ENCODE measurements at places on chromosomes 2 and 18.

- DNase-seq = no peak
These were observed 46.8 kb upstream of the NCK2 start for GRCh38 chr2:105697781-105698449.

GRCh38 chr18:28267276-28267675 is 90.3 kb upstream of the CDH2 start:
- DNase-seq = no peak

DNA sequence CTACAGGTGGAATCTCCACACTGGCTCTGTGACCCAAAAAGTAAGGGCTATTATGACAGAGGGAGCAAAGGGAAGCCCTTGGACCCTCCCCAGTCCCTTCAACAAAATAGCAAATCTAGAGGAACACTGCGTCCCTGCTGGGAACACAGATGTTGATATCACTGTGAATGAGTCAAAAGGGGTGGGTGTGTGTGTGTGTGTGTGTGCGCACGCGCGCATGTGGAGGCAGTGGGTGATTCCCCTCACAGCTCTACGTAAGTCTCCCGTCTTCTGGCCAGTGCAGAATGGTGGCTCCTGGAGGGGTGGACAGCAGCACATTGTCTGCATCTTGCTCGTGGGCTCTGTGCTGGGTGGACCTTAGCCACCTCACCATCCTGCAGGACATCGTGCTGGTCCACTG is 7.8 kb upstream of the C2orf72 start:
- no peak for DNase-seq

GRCh38 chr2:172376505-172377125 is 50.8 kb upstream of the ITGA6 start:
- DNase-seq = no peak

DNA sequence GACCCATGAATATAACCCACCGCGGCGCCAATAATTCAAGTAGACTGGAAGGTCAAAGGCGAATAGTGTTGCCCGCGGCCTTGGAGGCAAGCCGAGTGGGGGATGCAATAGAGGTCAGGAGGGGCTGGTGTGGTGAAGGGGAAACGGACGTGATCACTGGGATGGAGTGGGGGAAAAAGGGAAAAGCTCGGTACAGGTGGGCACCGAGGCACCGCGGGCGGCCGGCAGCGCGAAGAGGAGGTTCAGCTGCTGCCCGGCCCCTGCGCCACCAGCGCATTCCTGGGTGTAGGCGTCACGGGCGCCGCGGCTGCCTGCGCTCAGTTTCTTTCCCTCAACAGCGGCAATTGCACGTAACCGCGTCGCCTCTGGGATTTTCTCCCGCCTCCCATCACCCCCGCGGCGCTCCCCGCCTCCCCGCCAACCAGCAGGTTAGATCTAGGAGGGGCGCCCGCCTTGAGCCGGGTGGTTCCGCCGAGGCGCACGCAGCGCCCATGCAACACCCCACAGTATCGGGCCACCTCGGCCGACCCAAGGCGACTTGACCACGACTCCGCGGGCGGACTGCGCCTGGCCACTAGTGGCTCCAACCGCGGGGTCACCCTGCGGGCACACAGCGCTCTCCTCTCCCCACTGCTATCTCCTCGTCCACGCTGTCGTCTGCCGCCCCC is 1.5 kb downstream of the RND3 start:
- no peak for DNase-seq

GRCh38 chr2:174873471-174873870 is 109.2 kb upstream of the CHRNA1 start:
- DNase-seq = no peak

DNA sequence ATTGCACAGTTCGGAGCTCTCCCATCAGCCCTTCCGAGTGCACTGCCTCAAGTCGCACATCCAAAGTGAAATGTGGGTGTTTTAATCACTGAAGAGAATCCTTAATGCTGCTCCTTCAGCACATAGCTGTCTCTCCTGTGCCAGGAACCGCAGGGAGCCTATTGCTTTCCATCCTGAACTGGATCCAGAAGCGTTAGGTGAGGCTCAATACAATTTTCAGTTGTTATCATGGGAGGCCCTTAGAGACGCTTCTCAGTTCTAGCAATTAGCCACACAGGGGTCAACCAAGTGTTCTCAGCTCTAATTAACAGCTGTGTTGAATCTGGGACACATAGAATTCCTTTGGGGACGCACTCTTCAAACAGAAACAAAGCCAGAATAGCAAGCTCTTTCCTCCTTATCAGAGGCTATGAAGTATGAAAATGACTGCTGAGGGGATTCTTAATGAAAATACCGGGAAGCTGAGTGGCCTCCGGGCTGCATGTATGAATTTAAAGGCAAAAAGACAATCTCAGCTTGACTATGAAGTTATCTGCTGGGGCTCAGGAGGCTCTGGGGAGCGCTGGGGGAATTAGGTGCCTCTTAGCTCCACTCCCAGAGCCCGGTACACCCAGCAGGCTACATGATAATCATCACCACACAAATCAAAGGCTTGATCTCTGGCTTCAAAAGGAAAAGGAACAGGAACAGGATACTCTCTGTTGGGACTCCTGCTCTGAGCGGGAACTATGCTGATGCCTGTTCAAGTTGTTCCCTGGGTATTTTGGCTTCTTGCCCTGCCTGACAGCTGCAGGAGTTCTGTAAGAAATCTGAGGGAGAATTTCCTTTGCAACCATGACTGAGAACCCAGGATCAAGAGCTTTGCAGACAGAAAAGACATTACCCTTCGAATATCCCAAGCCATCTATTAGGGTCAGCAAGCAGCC is 55.4 kb upstream of the NCOA1 start:
- no peak for DNase-seq

GRCh38 chr2:119425620-119426395 is 5.8 kb upstream of the TMEM37 start:
- no peak for DNase-seq

- DNase-seq = no peak
These were observed 21.6 kb downstream of the EFEMP1 start for GRCh38 chr2:55901941-55902340.

GRCh38 chr2:143720095-143720664 is 591.0 kb downstream of the ARHGAP15 start:
- DNase-seq = no peak

GRCh38 chr2:176172007-176172894 is 15.1 kb downstream of the HOXD3 start:
- no peak for DNase-seq

DNA sequence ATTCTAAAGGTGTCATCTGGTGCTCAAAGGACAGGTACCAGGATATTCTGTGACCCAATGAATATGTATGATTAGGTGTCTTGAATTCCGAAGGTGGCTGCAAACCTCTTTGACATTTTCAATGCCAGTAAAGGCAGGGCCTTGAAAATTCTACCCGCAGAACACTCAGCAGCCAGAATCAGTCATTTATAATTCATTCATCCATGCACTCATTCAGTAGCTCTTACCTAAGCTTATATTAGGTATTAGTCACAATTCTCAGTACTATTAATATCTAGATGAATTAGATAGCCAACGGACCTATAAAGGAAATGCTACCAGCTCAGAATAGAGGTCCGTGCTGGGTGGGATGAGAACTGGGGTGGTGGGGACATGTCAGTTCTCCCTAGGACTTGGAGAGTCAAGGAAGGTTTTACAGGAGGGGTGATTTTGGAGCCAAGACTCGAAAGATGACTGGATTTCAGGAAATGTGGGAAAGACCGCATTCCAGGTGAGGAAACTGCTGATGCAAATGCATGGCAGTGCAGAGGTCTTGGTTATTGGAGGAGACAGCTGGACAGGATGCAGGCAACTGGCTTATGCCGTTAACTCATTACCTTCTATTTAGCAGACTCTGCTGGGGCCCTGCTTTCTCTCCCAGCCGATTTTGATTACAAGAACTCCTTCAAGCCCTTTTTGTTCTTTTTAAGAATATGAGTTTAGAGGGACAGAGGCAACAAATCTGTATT is 7.2 kb downstream of the TRIB2 start:
- DNase-seq = no peak

DNA sequence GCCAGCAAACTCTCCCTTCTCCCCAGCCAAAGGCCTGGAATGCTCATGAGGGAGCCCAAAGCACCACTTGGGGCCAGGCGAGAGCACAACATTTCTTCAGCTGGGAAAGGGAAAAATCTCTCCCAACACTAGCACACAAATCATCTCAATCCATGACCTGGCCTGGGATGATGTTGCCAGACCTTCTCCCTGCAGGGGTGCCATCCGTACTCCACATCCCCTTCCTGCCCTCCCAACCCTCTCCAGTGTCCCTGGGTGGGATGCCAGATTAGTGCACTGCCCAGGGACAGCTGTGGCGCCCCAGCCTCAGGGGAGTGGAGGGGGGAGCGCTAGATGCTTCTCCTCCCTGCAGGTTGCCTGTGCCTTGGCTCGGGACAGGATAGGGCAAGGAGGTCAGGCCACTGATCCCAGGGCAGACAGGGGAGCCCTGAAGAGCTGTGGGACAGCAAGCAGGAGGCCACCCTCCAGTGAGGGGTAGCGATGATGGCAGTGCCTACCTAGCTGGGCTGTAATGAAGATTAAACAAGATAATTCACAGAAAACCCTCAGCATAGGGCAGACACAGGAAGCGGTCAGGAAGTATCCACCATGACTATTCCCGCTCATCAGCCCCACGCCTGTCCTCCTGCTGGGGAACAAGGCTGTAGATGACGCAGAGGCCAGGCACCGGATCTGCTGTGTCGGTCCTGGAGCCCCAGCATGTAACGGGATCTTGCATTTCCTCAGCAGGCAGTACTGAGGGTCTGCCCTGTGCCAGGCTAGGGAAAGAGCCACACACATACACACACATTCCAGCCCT is 31.1 kb downstream of the SERTAD2 start:
- DNase-seq = no peak

DNA sequence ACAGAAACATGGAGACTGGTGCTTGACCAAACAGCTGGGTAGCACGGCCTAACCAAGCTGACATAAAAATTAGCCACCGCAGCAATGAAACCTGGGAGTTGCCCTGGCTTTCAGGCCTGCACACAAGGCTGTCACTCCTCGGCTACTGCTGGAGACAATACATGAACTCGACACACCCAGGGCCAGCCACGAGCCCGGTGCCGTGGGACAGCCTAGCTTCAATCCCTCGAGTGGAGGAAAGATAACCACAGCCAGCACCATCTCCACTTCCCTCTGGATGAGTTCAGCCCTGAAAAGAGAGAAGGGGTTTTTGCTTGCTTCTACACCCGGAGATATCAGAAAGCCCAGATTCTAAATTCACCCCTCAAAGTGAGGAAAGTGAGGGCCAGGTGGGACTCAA is 78.0 kb downstream of the BCL2L11 start:
- no peak for DNase-seq

- no peak for DNase-seq
These were observed 186.9 kb downstream of the GFPT1 start for GRCh38 chr2:69200107-69200520.

DNA sequence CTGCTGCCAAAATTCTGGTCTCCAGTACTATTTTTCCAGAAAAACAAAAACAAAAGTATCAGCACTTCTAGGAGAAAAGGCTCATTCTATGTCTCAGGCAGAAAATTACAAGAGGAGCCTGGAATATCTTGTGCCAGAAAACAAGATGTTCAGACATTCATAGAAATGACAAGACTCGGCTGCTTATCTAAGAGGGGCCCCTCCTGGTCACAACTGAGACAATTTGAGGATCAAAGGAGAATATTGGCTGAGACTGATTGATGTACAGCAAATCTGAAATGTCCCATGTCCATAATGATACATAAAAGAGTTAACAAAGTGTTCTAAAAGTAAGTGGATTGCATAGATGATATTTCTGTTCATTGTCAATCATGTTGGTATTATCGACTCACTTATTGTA is 2.4 kb upstream of the RPS7 start:
- no peak for DNase-seq

- no peak for DNase-seq
These were observed 83.1 kb downstream of the LRATD1 start for GRCh38 chr2:14715600-14715999.

DNA sequence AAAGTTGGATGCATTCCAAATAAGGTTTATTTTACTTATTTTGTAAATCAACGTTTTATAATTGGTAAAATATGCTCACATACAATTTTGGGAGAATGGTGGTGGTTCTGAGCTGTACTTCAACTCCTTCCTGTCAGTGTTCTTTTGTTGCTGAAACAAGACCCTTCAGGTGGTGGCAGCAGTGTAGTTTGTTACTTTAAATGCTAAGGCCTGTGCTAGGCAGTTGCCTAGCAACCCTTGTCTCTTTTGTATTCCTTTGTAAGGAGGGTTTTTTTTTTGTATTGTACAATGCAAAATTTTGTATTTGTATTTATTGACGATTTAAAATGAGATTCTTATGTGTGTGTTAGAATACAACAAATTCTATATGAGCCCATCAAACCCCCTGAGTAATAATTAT is 166.0 kb upstream of the FAM98A start:
- no peak for DNase-seq

DNA sequence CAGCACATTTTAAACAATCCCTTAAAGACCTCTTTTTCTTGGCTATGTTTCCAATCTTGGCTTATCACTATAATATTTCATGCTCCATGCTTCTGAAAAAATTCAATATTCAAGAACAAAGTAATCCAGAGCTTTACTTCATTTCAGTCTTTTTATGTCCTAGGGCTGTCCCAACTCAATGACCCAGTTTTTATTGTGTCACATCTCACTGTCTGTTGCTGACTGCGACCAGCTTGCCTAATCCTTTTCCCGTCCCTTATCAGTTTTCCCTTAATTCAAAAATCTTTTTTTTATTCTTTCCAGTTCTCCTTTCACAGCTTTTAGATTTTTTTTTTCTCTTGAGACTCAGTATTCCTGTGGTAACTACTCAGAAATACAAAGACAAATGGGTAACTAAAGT is 10.2 kb downstream of the TMEM17 start:
- DNase-seq = no peak

GRCh38 chr2:218000136-218000535 is 2.7 kb downstream of the TNS1 start:
- no peak for DNase-seq

- DNase-seq = no peak
These were observed 739.5 kb downstream of the SOCS6 start for GRCh38 chr18:71028285-71028762.

- no peak for DNase-seq
These were observed 40.5 kb downstream of the PTPRM start for GRCh38 chr18:7607540-7608173.

GRCh38 chr2:177429688-177430325 is 37.2 kb downstream of the AGPS start:
- DNase-seq = no peak

- DNase-seq = no peak
These were observed 17.4 kb upstream of the DNAJC10 start for GRCh38 chr2:182698671-182699070.

- no peak for DNase-seq
These were observed 97.8 kb downstream of the B3GNT2 start for GRCh38 chr2:62293490-62294271.

DNA sequence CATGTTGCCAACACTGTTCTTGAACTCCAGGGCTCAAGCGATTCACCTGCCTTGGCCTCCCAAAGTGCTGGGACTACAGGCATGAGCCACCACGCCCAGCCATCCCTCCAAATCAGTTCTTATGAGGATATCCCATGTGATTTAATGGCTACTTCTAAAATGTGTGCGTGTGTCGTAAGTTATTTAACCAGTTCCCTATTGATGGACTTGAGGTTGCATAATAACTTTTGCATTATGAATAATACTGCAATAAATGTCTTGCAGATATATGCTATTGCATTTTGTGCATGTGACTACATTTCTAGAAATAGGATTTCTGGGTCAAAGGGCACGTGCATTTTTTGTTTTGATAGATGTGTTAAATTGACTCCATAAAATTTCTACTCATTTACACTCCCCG is 19.0 kb downstream of the DIPK1C start:
- no peak for DNase-seq
